ENCODE measurements at places on chromosomes 16 and 17.
A peak's percentile ranks its signal among the peaks of the same experiment; 100 is the strongest.

DNA sequence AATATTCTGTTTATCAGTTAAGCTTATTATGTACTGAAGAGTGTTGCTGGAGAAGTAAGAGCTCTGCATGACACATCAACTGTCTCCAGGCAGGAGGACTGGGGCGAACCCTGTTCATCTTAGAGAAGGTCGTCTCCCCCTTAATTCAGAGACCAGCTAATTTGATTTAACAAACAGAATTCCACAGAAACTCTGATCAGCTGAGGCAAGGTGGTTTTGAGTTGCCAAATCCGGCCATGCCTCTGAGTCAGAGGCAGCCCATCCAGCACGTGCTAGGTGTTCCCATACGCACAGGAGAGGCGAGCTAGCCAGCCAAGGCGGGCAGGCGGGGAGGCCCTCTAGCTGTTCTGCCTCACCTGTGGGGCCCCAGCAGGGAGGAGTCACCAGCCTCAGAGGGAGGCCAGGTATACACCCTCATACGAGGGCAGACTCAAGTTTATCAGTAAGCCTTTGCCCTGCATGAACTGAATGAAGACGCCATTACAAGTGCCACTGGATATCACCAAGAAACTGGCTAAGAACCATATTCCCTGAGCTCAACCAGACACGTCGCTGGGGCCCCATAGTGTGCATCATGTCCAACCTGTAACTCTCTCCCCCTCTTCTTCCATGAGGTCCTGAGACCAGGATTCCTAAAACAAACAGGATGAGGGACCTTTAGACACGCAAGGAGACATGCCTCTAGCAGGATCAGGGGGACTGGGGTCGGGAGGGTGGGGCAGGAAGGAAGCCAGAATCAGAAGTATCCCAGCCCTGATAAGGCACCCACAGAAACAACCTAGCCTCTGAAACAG is 25.7 kb downstream of the STAT5A start:
- peak; percentile 78 for DNase-seq

DNA sequence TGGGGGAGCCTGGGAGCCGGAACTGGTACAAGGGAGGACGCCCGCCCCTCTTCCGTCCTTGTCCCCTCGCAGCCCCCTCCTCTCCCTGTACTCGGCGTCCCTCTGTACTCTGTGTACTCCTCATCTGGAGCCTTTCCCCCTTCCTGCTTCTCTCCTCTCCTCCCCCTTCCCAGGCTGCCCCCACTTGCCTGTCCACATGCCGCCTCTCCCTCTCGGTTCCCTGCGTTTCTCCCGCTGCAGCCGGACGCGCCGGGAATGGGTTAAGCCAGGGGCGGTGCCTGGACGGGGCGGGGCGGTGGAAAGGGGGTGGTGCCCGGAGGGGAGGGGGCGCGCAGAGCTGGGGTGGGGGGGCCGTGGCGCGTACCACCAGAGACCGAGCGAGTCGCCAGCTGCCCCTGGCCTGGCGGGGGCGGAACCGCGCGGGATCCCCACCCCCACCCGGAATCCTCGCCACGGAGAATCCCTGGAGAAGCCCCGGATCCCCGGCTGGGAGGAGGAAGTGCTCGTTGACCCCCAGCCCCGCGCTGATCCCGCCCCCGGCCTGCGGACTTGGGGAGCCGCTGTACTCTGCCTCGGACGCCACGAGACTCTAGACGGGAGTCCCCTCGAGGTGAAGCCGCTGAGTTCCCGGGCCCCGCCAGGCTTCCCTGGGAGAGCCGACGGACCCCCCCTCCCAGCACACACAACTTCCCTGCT is 22.6 kb downstream of the GJD3 start:
- peak; percentile 65 for DNase-seq

GRCh38 chr17:81511554-81511803 is 1.1 kb downstream of the ACTG1 start:
- peak; percentile 42 for DNase-seq

DNA sequence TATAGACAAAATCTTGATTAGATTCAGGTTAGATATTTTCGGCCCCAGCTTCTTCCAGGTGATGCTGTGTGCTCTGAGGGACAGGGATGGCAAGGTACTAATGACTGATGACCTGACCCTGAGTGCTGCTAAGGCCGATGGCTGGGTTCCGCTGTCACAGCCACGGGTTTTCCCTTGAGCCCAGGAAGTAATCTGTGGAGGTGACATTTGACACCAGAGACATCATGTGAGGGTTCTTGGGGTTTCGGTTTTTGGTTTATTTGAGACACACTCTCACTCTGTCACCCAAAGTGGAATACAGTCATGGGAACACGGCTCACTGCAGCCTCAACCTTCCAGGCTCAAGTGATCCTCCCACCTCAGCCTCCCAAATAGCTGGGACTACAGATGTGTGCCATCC is 9.8 kb downstream of the OTOP3 start:
- no peak for DNase-seq

DNA sequence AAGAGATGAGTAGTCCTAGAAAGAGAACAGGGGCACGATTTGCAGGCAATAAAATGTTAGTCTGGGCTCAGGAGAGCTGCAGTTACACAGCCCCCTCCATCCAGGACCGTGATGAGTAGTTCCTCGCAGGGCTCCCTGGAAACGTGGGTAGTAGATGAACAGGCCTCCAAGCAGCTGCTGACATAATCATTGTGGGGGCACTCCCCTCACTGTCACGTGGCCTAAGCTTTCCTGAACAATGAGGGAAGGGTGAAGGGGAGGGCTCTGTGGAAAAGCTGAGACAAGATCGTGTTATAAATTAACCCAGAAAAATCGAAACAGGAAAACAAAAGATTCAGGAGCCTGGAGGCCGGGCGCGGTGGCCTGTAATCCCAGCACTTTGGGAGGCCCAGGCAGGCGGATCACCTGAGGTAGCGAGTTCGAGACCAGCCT is 1.3 kb upstream of the PER1 start:
- DNase-seq, result peak; percentile 85

DNA sequence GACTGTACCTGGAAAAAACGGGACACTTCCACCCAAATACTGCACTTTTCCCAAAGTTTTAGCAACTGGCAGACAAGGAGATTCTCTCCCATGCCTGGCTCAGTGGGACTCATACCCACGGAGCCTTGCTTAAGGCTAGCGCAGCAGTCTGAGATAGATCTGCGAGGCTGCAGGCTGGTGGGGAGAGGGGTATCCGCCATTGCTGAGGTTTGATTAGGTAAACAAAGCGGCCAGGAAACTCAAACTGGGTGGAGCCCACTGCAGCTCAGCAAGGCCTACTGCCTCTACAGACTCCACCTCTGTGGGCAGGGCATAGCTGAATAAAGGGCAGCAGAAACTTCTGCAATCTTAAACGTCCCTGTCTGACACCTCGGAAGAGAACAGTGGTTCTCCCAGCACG is 44.8 kb downstream of the UTP18 start:
- no peak for DNase-seq

GRCh38 chr17:77011173-77012011 is 129.4 kb upstream of the SEC14L1 start:
- peak; percentile 78 for DNase-seq

DNA sequence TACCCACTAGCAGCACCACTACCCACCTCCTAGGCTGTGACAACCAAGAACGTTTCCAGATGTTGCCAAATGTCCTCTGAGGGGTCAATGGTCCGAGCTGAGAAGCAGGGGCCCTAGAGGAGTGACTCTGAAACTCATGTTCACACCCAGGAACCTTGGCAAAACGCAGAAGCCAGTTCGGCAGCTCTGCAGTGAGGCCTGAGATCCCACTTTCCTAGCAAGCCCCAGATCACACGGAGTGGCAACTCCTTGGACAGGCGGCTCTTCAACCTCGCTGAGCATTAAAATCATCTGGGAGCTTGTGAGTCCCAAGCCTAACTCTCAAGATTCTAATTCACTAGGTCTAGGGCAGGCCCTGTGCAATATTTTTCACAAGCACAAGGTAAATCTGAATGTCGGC is 17.3 kb downstream of the ELAC2 start:
- no peak for DNase-seq

DNA sequence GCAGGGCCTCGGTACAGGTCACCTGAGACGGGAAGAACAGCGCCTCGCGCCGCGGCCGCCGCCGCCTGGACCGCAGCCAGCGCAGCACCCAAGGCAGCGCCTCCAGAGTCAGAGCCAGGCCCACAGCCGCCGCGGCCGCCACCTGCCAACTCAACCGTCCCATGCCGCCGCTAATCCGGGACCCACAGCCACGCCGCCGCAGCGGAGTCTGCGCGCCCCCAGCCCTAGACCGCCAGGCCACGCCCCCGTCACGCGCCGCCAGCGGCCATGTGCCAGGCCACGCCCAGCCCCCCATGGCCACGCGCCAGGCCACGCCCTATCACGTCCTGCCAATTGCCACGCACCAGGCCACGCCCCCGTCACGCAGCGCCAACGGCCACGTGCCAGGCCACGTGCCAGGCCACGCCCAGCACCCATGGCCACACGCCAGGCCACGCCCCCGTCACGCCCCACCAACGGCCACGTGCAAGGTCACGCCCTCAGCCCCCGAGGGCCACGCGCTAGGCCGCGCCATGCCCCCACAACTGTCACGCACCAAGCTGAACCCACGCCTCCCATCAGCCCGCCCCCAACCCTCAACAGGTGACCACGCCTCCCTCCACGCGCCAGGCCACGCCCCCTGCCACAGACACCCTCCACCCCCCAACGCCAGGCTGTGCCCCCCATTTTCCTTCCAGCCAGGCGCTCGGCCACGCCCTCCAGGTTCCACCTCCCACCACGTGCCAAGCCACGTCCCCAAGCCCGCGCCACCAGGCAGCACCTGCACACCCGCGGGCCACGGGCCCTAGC is at the start of gene PLD6:
PLD6 (minus strand) TSS at position 210 of the 789 bp plus-strand sequence; CDS start at position 163, 47 bp downstream.
- DNase-seq, result peak; percentile 91

- no peak for DNase-seq
Observed at GRCh38 chr17:31672161-31672819, 186.8 kb downstream of the COPRS start.

- no peak for DNase-seq
Observed at GRCh38 chr17:31535581-31535981, 144.1 kb downstream of the RAB11FIP4 start.

- peak; percentile 53 for DNase-seq
Observed at GRCh38 chr16:84228256-84228838, 11.5 kb downstream of the KCNG4 start.

DNA sequence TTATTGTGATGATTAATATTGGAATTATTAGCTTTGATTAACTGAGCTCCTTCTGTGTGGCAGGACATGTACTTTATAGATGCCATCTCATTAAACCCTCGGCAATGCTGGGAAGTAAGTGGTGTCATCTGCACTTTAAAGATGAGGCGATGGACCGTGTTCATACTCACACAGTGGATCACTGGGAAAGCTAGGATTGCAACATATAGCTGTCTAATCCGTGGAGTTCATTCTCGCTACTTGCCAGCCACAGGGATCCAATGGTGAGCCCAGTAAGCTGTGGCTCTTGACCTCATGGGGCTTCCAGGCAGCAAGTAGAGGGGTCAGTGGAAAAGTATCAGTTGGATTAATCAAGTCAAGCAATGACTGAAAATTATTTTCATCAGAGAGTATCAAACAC is 587.9 kb downstream of the CDH13 start:
- DNase-seq, result no peak

- DNase-seq, result peak; percentile 59
Observed at GRCh38 chr16:80526418-80527061, 14.3 kb upstream of the DYNLRB2 start.

GRCh38 chr17:81332118-81332834 is 37.2 kb upstream of the SLC38A10 start:
- DNase-seq, result no peak

DNA sequence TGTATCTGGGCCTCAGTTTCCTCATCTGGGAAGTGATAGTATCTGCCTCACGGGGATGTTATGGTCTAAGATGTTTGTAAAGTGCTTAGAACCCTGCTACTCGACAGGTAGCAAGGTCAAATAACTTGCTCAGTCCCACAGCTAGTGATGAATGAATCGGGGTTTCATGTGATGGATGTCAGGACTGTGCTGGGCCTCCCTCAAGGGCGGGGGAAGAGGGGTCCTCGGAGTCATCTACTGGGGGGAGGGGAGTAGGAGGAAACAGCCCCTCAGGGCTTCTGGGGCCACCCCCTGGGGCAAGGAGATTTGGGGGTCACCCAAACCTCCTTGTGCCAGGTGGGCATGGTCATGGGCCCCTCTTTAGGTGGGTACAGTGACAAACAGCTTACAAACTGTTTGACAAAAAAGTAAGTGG is 732 bp downstream of the PNPO start:
- DNase-seq, result no peak

DNA sequence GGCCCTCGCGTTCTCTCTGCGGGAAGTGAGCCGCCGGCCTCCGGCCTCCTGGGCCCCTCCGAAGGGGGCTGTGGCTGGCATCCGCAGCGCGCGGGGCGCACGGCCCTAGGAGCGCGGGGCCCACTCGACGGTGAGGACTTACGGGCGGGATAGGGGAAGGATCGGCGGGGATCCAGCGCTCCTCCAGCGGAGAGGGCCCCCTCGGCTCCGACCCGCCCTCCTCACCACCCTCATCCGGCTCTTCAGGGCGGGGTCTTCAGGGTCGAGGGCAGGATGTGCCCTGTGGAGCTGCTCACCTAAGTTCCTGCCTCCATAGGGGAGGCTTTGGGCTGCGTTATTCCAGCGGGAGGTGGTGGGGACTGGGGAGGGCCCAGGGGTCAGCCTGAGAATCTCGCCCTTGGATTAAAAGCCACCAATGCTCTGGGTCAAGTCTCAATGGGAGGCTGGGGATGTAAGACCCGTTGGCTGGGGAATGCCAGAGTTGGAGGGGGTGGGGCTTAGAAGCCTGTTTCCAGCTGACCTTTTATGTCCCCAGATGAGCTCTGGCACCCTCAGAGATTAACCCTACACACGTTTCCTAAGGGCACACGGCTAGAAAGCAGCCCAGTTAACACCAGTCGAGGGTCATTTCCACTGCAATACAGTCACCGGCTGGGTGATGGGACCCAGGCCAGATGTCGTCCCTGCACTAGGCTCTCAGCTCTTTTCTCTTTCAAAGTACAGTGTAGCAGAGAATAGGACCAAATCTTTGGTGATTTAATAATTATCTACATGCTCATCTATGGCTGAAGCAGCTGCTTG is 13.4 kb downstream of the TBX2 start:
- DNase-seq, result no peak

DNA sequence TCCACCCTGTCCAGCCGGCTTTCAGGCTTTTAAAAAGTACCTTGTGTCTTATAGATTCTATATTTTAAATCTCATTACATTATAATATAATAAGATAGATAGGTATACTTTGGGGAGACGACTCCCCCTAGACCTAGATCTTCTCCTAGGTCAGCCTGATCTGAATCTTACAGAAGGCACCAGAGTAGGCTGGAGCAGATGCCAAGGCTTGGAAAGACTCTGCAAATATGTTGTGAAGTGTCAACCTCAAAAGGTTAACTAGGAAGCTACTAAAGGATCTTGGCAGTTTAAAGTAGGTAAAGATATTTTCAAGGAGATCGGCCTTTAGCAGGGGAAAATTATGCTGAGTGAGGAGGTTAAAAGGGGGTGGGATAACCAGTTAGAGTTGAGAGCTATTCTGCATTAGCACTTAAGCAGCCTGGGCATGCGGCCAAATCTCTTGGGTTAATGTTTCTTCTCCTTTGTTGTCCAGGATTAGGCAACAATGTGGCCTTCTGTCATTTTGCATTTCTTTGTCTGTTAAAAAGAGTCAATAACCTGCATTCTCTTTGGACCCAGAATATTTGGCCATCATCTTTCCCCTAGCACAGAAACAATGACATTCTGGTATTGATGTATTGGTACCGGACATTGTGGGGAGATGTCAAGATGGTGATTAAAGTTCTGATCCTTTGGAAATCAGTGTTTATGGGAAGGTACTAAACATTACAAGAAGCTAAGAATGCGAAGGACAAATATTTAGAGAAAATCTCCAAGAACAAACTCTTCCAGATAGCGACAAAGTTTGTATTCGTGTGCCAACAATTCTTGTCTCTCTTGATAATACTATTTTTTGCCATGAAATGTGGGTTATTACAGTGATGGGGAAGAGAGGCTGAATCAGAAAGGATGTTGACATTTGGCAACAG is 51.2 kb upstream of the DHX40 start:
- peak; percentile 52 for DNase-seq

- DNase-seq, result peak; percentile 20
Observed at GRCh38 chr17:64411999-64412771, 21.5 kb upstream of the PECAM1 start.

Data from OCI-M1 (cell line).